Psoas muscle (tissue), 8 donors: ENCODE measurements at places on chromosomes 1 and 21. TPM values are rescaled to one million over a fixed set of nuclear protein-coding genes. Genes with fewer than 3 reads are reported as not detected.

- H3K4me3 ChIP-seq: no peak overlapping the region
- H3K27ac ChIP-seq: peak overlapping the region; percentile 41
- H3K36me3 ChIP-seq: peaks cover 38% of the 10 kb centered on the region
- DNase-seq: no peak
- peaks cover 4% of the 10 kb centered on the region for H3K4me1 ChIP-seq
These were observed 4.8 kb upstream of the SFN start for GRCh38 chr1:26858160-26858559.

GRCh38 chr1:114009393-114009792, 30.1 kb downstream of the OLFML3 start:
- H3K4me3 ChIP-seq: no peak overlapping the region
- no peak for DNase-seq
- no peaks in the 10 kb centered on the region for H3K36me3 ChIP-seq
- no peaks in the 10 kb centered on the region for H3K4me1 ChIP-seq
- H3K27ac ChIP-seq: no peak overlapping the region

DNA sequence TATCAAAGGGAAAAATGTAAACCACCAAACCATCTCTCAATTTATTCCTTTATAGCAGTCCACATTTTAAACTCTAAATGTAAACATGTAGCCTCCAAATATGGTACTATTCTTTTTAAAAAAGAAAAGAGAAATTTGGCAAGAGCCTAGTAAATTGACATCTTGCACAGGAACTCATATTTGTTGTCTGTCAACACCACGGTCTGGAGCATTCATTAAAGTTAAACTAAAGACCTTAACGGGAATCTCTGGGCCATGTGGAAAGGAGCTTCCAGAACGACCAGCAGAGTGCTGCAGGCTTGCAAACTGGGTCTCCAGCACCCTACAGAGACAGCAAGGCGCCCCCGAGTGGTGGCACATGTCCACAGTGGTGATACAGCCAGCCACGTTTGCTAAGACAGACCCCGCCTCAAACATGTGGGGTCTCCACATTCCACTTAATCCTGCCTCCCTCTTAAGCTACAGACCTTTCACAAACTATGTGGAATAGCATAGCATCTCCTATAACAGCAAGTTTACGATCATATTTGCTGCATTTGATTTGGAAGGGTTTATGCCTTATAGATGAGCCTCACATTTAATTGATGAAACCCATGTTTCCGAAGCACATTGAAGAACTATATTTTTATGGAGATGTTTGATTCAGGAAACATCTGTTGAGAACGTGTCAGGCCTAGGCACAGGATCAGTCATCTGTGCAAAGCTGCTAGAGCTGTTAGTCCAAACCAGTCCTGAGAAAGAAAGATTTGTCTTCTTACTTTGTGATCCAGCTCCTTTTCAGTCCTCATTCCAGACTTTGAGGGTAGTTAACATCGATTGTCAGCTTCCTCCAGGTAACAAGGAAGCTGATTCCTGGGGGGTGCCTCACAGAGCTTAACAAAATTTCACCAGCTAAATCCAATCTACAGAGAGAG, 96.4 kb upstream of the BACE2 start:
- H3K4me1 ChIP-seq: no peaks in the 10 kb centered on the region
- no peak overlapping the region for H3K4me3 ChIP-seq
- H3K27me3 ChIP-seq: peaks cover 24% of the 10 kb centered on the region
- DNase-seq: no peak

DNA sequence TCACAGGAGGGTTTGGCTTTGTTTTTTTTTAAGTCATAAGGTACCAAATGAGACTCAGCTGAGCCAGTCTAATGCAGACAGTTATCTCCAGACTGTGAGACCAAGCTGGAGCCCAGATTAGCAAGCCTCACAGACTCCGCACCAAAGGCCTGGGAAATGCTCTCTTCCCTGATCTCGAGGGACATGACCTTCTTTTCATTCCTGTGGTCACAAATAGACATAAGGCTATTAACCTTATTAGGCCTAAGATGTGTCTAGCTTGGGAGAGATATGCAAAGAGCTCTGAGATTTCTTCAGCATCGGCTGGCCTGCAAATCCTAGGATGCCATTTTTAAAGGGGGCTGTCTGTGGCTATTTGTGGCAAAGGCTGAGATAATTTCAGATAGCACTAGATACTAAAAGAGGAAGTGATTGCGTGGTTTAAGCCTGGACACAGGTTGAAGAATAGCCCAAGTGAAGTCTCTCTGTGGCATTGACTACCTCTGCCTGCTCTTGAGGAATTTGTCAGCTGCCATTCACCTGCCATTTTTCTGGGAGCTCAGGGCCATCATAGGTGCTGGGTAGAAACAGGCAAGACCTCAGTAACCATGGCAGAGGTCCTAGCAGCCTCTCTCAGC, 301.3 kb downstream of the SIPA1L2 start:
- H3K27ac ChIP-seq: no peak overlapping the region
- DNase-seq: no peak

DNA sequence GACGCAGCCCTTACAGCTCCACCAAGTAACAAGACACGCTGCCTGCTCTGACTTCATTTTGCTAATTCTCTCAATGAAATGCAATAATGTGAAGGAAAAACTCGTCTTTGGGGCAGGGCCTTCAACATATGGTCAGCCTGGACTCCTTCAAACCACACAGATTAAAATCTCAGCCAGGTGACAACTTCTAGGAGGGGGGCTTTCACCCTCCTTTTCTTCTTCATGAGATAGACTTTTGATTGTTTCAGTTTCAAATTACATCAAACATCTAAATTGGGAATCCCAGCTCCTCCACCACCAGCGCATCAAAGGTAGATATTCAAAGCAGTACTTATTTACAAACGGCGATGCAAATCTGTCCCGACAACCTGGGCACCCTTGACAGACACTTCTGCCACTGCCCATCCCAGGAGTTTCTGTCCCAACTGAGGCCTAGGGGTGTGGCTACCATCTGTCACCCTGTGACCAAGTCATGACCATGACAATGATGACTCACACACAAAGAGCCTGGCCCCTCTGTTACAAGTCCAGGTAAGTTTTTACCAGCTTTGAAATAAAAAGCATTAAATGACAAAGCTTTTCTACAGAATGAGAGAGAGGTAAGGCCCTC, 29.7 kb downstream of the SSBP3 start:
- DNase-seq: no peak
- H3K27ac ChIP-seq: peak overlapping the region; percentile 46
- H3K27me3 ChIP-seq: no peaks in the 10 kb centered on the region
- H3K4me1 ChIP-seq: peaks cover 98% of the 10 kb centered on the region

- peaks cover 47% of the 10 kb centered on the region for H3K36me3 ChIP-seq
- peak overlapping the region; percentile 75 for H3K4me3 ChIP-seq
- H3K27me3 ChIP-seq: no peaks in the 10 kb centered on the region
- peaks cover 42% of the 10 kb centered on the region for H3K4me1 ChIP-seq
- no peak for DNase-seq
These were observed 3.5 kb downstream of the MINDY1 start for GRCh38 chr1:151003180-151003579.

GRCh38 chr21:36120304-36120888, 14.5 kb upstream of the CBR3 start:
- H3K36me3 ChIP-seq: no peaks in the 10 kb centered on the region
- no peak overlapping the region for H3K4me3 ChIP-seq
- no peaks in the 10 kb centered on the region for H3K27me3 ChIP-seq
- peak; percentile 50 for DNase-seq

DNA sequence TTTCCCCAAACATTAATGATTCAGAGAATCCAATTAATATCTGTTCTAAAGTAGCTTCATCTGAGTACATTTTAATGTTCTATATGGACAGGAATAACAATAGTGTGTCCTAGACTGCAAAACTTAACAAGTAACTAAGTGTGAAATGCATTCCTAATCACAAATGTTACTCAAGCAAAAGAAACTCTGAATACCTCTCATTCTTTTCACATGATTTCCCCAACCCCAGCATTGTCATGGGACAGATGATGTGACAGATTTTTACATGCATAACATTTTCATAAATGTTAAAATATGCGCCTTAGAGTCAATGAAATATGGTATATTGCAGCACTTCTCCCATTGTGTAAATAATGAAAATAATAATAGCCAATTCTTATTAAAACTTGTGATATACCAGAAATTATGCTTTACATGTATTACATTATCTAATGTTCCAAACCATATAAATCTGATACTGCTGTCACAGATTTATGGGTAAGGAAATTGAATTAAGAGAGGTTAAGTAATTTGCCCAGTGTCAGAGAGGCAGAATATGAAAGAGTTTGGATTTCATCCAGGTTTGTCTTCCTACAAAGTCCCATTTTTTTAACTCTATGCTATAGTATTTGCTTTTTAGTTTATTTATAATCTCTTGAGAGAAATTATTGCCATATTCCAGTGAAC, 269.4 kb downstream of the LRRC7 start:
- no peaks in the 10 kb centered on the region for H3K4me1 ChIP-seq
- no peak overlapping the region for H3K27ac ChIP-seq
- no peaks in the 10 kb centered on the region for H3K36me3 ChIP-seq
- no peaks in the 10 kb centered on the region for H3K27me3 ChIP-seq
- H3K4me3 ChIP-seq: no peak overlapping the region

- H3K4me1 ChIP-seq: no peaks in the 10 kb centered on the region
- no peaks in the 10 kb centered on the region for H3K27me3 ChIP-seq
- H3K27ac ChIP-seq: peak overlapping the region; percentile 46
- DNase-seq: no peak
These were observed 7.5 kb downstream of the NGF start for GRCh38 chr1:115330480-115331013.

GRCh38 chr1:206685334-206685768, 646 bp downstream of the MAPKAPK2 start:
- peak overlapping the region; percentile 96 for H3K4me3 ChIP-seq
- no peaks in the 10 kb centered on the region for H3K27me3 ChIP-seq
- DNase-seq: peak; percentile 70

- DNase-seq: no peak
- no peak overlapping the region for H3K4me3 ChIP-seq
- H3K4me1 ChIP-seq: no peaks in the 10 kb centered on the region
- no peak overlapping the region for H3K27ac ChIP-seq
These were observed 24.2 kb downstream of the GNG4 start for GRCh38 chr1:235625340-235625739.

DNA sequence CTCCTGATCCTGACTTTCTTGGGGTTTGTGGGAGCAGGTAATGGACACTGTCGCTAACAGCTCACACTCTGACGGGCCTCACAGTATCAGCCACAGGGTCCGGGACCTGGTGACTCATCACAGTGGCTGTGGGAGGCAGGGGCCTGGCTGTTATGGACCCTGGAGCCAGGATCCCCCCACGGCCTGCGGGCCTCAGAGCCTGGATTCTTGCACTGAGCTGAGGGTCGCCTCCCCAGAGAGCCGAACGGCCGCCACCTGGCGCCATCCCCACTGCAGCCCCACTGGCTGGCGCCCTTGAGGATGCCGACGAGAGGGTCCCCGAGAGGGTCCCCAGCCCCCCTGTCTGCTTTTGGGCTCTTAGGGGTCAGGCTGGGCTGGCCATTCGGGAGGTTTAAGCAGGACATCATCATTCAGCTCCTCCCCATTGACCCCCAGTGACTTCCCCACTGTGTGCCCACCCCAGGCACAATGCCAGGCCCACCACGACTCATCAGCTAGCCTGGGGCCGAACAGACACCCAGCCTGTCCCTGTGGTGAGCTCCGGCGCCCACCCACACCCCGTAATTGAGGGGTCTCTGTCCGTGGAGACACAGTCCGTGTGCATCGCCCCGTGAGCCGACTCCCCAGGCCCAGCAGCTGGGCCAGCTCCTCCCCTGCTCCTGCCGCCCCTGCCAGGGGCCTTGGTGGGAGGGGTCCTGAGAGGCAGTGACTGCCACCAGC, 30.8 kb upstream of the TRAPPC10 start:
- peaks cover 5% of the 10 kb centered on the region for H3K36me3 ChIP-seq
- no peak overlapping the region for H3K27ac ChIP-seq
- H3K27me3 ChIP-seq: no peaks in the 10 kb centered on the region
- no peak overlapping the region for H3K4me3 ChIP-seq

DNA sequence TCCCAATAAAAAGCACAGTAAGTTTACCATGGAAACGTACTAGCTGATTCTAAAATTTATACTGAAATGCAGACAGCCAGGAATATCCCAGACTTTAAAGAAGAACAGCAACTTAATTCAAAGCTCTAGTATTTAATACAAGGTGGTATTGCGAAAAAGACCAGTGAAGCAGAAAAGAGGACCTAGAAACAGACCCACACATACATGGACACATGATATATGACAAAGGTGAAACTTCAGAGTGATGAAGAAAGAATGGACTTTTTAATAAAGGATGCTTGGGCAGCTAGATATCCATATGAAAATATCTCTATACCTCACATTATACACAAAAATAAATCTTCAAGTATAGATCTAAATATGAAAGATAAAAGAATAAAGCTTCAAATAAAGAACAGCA, 62.6 kb downstream of the COP1 start:
- no peak for DNase-seq
- no peak overlapping the region for H3K27ac ChIP-seq
- H3K36me3 ChIP-seq: no peaks in the 10 kb centered on the region
- no peaks in the 10 kb centered on the region for H3K4me1 ChIP-seq
- H3K4me3 ChIP-seq: no peak overlapping the region
- no peaks in the 10 kb centered on the region for H3K27me3 ChIP-seq

GRCh38 chr1:92933459-92933858, 27.8 kb downstream of the DIPK1A start:
- peaks cover 29% of the 10 kb centered on the region for H3K4me1 ChIP-seq
- no peaks in the 10 kb centered on the region for H3K27me3 ChIP-seq
- no peaks in the 10 kb centered on the region for H3K36me3 ChIP-seq
- no peak for DNase-seq
- no peak overlapping the region for H3K27ac ChIP-seq
- H3K4me3 ChIP-seq: no peak overlapping the region

DNA sequence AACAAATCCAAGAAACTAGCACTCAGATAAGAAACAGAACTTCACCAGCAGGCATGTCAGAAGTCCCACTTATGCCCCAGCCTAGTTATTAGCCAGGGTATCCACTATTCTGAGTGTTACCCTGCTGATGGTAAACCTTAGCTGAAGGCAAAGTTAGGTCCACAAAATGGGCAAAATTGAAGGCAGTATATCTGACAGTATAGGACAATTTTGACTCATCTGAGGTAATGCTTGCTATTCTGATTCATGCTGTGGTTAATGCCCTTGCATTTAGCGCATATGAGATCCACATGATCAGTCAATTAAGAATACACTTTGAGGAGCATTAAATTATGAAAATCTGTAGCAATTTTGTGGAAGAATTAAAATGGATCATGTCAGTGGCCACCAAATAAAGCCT, 15.1 kb downstream of the IFI44 start:
- H3K27ac ChIP-seq: no peak overlapping the region
- no peaks in the 10 kb centered on the region for H3K4me1 ChIP-seq
- DNase-seq: no peak
- no peaks in the 10 kb centered on the region for H3K27me3 ChIP-seq
- peaks cover 16% of the 10 kb centered on the region for H3K36me3 ChIP-seq

- peaks cover 3% of the 10 kb centered on the region for H3K36me3 ChIP-seq
- peaks cover 26% of the 10 kb centered on the region for H3K4me1 ChIP-seq
- H3K27ac ChIP-seq: no peak overlapping the region
- H3K27me3 ChIP-seq: no peaks in the 10 kb centered on the region
- no peak for DNase-seq
These were observed 1.9 kb upstream of the TSNAX start for GRCh38 chr1:231526536-231526935.

- no peak overlapping the region for H3K27ac ChIP-seq
- no peaks in the 10 kb centered on the region for H3K4me1 ChIP-seq
- H3K4me3 ChIP-seq: no peak overlapping the region
- no peaks in the 10 kb centered on the region for H3K36me3 ChIP-seq
- no peaks in the 10 kb centered on the region for H3K27me3 ChIP-seq
These were observed 75.9 kb upstream of the CACYBP start for GRCh38 chr1:174923820-174924219.

- no peak overlapping the region for H3K4me3 ChIP-seq
- H3K27ac ChIP-seq: no peak overlapping the region
- DNase-seq: no peak
- H3K36me3 ChIP-seq: no peaks in the 10 kb centered on the region
- peaks cover 22% of the 10 kb centered on the region for H3K4me1 ChIP-seq
These were observed 163.6 kb downstream of the RERE start for GRCh38 chr1:8653878-8654277.

The TNFRSF25 gene
- 2.6 TPM for total RNA-seq

The RPTN gene
- total RNA-seq: not detected

The DCAF8 gene
- total RNA-seq: 135 TPM
